Stimulated activated CD4-positive, alpha-beta T cell treated with anti-CD3 and anti-CD28 coated beads, Interleukin-12 subunit alpha, Interleukin-12 subunit beta, amount 100 ng/mL, for 48 hours (primary cell): ENCODE measurements at places on chromosomes 6 and 20.

DNA sequence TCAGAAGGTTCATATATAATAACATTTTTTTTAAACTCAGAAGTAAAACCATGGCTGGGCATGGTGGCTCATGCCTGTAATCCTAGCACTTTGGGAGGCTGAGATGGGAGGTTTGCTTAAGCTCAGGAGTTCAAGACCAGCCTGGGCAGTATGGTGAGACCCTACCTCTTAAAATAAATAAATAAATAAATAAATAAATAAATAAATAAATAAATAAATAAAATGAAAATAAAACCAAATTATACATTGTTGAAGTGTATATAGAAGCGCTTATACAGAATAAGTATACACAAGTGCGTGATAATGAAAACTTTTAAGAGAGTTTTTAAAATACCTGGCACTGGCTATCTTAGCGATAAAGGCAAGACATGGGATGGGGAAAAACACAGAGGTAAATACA is 71.6 kb downstream of the OR2B2 start:
- DNase-seq, result no peak

GRCh38 chr6:33692760-33693158 is 18.7 kb downstream of the UQCC2 start:
- DNase-seq, result no peak

DNA sequence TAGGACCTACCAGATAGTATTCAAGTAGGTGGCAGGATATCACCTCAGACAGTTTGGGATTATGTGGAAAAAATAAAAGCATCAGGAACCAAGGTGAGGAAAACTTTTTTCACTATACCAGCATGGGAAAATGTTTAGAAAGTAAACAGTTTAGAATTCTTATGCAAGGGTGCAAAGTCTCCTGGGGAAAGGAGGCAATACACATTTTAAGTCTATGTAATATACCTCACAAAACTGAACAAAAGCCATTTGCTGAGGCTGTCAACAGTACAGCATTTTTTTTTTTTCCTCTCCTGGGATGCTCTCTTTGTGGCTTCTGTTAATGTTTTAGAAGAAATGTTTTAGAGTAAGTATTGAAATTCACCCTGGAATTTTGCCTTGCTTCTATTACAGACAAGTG is 73.5 kb downstream of the PHF3 start:
- DNase-seq, result no peak

GRCh38 chr6:26270486-26270861 is 94.5 kb upstream of the BTN3A2 start:
- DNase-seq, result peak; percentile 34

GRCh38 chr6:164097551-164098398 is 683.3 kb downstream of the QKI start:
- no peak for DNase-seq

DNA sequence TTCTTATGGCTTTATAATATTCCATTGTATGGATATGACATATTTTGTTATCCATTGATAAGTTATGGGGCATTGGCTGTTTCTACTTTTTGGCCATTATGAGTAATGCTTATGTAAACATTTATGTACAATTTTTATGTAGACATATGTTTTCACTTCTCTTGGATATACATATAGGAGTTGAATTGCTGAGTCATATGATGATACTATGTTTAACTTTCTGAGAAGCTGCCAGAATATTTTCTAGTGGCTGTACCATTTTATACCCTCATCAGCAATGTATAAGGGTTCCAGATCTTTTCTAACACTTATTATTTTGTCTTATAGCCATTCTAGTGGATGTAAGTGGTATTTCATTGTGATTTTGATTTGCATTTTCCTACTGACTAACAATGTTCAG is 23.1 kb downstream of the OTOR start:
- DNase-seq, result no peak

DNA sequence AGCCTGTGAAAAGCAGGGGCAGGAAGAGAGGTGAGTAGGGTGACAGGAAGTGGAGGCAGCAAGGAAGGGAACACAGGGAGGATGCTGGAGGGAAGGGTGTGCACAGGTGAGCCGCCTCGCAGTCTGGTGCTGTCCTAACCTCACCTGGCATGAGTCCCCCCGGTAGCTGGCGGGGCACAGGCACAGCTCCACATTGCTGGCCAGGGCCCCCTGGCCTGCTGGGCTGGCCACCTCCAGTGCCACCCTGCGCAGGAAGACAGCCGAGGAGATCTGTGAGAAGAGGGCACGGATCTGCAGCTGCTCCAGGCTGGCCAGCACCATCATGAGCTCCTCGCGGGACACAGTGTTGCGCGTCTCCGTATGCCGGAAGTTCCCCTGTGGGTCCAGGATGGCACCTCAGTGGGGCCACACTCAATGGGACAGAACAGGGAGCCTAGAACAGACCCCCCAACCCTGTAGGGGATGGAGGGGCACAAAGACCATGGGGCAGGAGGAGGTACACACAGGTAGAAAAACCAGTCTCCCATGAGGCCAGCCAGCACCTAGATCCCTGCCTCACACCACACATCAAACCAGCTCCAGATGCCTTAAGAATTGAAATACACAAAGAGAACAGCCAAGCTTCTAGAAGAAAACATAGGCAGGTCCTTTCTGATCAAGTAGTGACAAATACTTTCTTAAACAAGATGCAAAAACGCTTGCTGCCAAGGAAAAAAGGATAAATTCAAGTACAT is 22.5 kb downstream of the ADRM1 start:
- DNase-seq, result no peak

DNA sequence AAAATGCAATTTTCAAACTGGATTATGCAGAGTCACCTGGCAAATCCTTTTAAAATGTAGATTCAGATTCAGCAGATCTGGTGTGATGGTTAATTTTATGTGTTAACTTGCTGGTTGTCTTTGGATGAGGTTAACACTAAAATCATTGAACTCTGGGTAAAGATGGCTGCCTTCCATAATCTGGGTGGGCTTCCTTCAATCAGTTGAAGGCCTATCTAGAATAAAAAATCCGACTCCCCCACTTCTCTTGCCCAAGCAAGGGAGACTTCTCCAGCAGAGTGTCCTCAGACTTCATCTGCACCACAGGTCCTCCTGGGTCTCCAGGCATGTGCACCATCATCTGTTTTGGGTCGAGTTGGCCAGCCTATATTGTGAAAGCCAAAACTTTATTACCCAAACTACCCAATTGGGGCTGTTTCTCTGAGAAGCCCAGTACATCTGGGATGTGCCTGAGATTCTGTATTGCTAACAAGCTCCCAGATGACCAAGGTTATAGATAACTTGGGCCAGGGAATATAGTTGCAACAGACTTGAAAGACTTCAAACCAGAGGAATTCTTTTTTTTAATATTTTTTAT is 1.6 kb upstream of the SLC17A5 start:
- no peak for DNase-seq

- DNase-seq, result peak; percentile 41
Measured at GRCh38 chr20:44496976-44497375, 21.3 kb downstream of the TTPAL start.

- DNase-seq, result no peak
Measured at GRCh38 chr20:39800111-39800510, 838.0 kb downstream of the DHX35 start.

- no peak for DNase-seq
Measured at GRCh38 chr20:47850146-47850545, 64.9 kb upstream of the SULF2 start.

DNA sequence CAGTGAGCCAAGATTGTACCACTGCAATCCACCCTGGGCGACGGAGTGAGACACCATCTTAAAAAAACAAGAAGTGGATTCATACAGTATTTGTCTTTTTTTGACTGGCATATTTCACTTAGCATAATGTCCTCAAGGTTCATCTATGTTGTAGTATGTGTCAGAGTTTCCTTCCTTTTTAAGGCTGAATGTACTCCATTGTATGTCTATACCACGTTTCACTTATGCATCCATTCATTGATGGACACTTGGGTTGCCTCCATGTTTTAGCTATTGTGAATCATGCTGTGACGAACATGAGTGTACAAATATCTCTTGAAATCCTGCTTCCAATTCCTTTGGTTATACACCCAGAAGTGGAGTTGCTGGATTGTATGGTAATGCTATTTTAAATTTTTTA is 28.9 kb upstream of the FAM83D start:
- no peak for DNase-seq

DNA sequence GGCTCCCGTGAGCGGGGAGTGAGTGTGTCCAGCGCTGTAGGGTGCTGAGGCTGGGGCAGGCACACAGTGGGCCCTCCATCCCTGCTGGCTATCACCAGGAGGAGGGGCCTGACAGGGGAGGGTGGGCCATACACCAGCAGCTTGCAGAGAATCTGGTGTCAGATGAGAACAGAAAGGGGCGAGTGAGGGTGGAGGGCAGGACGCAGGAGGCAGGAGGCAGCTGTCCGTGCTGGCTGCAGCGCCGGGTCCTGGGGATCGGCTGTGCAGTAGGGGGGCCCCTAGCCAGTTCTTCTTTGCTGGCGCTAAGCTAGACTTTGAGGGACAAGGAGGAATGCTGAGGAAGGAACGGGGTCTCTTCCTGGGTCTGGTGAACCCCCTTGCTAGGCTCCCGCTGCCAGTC is 1.6 kb upstream of the CABLES2 start:
- DNase-seq, result no peak

DNA sequence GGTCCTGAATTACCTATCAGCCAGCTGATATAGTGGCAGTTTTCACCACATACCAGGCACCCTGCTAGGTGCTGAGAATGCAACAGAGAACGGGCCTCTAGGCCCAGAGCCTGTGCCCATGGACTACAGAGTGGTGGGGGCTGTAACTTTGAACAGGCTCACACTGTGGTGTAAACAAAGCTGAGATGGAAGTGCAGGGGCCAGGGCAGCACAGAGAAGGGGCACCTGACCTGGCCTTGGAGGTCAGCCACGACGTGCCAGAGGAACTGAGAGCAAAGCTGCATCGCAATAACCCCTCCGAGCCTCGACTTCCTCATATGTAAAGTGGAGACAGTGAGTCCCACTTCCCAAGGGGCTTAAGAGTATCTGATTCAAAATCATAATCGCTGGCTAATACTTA is 105.8 kb downstream of the MAFB start:
- DNase-seq, result no peak

- DNase-seq, result no peak
Measured at GRCh38 chr6:142914937-142915697, 29.9 kb downstream of the HIVEP2 start.

- DNase-seq, result no peak
Measured at GRCh38 chr20:31991339-31991705, 18.9 kb upstream of the CCM2L start.

- no peak for DNase-seq
Measured at GRCh38 chr6:88402909-88403308, 236.8 kb upstream of the CNR1 start.

DNA sequence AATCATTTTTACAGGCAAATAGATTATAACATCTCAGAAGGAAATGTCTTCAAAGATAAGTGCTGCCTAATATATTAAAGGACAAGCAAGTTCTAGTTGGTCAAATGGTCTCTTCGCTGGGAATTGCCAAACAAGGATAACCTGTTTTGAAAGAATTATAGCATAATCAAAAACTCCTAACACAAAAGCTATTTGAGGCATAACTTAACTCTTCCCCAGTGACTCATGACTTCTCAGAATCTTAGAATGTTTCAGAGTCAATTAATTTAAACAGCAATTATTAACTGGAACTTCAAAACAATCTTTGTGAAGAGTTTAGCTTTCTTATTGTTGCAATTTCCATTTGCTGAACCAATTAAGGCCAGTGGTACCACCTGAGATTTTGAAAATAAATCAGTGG is 126.6 kb downstream of the MTFR2 start:
- DNase-seq, result no peak

GRCh38 chr6:43995137-43995536 is 132.1 kb downstream of the MRPL14 start:
- no peak for DNase-seq

GRCh38 chr6:44854712-44855443 is 467.4 kb downstream of the CDC5L start:
- no peak for DNase-seq

GRCh38 chr6:43444036-43444435 is 11.3 kb downstream of the DLK2 start:
- no peak for DNase-seq

GRCh38 chr6:136643850-136644596 is 93.8 kb upstream of the MAP7 start:
- DNase-seq, result peak; percentile 83

DNA sequence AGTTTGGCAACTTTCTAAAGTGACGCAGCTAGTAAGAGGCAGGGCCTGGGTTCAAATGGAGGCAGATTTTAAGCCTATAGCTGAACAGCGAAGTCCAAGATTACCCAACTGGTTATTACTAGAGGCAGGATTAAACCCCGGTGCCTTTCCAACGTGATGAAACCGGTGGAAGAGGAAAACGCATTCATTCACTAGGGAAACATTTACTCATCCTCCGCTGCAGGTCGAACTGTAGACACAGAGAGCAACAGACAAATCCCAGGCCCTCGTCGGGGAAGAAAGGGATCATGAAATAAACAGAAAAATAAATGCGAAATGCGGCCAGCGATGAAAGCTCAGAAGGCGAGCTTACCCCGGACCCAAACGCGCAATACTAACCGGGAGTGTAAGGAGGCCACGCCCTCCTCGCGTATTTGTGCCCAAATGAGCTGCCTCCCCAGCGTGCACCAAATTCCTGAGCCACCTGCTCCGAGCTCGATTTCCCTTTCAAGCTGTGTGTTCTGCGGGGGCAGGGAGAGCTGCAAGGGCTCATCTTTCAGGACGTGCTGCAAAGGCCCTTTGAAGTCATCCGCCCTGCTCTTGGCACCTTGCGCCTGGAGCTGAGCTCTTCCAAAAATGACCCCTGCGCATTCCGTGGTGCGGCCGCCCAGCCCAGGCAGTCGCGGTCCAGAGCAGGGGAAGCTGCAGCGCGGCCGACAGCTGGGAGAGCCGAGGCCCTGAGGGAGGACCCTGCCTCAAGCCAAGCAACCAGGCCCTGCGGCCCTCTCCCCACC is 46.9 kb downstream of the PDYN start:
- no peak for DNase-seq

GRCh38 chr6:45163952-45164766 is 164.0 kb upstream of the RUNX2 start:
- DNase-seq, result peak; percentile 41

DNA sequence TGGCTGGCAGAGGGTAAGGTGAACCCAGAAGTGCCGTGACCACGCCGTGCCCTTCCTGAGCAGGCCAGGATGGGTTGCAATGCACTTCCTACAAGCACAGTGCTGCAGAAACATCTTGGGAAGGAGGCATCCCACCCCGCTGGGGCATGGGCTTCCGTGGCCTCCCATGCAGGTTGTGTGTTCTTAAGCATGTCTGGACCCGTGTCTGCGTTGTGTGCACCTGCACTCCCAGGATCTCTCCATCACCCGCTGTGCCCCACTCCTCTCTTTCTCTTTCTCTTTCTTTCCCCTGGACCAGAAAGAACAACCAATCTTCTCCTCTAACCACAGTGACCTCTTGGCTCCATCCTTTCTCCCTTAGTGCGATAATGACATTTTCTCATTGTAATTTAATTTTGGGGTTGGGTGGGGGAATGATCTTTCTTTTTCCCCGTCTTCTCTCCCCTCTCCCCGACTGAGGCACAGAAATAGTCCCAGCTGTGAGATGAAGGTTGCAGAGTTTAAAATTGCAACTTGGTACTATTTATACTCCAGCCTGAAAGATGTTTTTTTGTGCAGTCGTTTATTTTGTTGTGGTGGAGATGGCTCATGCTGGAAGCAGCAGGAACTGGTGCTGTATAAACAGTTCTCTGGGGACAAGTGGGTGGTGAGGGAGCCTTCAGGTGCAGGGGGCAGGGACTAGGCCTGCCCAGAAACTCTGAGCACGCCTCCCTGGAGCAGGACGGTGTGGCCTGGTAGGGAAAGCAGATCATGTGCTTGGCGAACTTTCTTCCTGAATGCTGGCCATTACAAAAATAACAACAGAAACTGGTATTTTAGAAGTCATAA is 20.5 kb downstream of the BCAS4 start:
- DNase-seq, result no peak

GRCh38 chr6:142416179-142416578 is 114.4 kb downstream of the ADGRG6 start:
- DNase-seq, result no peak
